Mesenteric fat pad (tissue), 1 donor: ENCODE measurements at places on chromosomes 5 and 9. TPM values are rescaled to one million over a fixed set of nuclear protein-coding genes. Genes with fewer than 3 reads are reported as not detected.
A peak's percentile ranks its signal among the peaks of the same experiment; 100 is the strongest.

GRCh38 chr5:136108180-136108611 is 24.4 kb upstream of the SMAD5 start:
- no peak for DNase-seq

DNA sequence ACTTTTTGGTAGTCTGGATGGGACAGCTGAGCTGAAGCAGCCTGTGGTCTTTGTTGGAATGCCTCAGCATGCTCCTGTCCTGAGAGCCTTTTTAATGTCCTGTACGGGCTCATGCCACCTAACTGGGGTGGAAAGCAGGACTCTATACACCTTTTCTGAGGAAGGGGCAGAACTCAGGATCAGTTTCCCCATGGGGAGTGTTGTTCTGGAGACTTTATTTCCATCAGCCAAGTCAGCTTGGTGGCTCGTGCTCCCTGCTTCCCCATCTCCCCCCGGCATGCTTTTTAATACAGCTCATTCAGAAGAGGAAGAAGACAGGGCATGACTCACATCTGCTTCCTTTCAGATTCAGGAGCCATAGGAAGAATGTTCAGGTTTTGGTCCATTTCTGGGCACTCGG is 5.1 kb upstream of the SEPTIN8 start:
- peak; percentile 51 for DNase-seq

DNA sequence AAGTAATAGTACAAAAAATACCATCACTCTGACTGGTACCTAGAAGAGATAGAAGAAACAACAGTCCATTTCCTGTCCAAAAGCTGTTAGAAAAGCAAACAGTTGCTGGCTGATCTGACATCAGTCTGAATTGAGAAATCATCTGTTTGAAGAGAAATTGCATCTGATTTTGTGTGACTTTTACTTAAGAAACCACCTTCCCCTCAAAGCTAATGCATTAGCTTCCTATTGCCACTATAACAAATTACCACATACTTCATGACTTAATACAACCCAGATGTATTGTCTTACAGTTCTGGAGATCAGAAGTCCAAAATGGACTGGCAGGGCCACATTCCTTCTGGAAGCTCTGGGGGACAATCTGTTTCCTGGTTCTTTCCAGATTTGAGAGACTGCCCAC is 385.9 kb upstream of the TLE4 start:
- no peak for DNase-seq

DNA sequence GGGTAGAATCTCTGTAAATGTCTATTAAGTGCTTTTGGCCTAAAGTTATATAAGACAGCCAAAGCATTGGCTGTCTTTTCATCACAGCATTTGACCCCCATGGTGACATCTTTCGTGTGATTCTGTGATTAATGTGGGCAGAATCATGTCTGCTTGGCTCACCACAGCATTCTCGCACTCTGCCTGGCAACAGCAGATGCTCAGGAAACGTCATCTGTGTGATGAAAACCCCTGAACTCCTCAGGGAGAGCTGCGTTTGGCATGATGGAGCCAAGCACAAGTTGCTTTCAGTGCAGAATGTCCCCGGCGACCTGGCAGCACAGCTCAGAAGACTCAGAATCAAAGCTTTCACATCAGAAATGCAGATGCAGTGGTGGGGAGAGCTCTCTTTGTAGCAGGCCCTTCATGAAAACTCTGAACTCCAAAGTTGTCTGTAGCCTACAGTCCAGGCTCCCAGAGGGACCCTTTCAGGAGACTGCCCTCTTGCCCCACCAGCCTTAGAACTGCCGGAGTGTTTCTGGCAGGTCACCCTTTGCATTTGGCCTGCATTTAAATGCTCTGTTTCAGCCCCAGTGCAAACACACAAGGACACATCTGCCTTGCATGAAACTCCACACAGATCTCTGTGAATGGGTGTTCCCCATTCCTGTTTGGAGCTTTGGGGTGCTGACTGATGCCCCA is 155.6 kb upstream of the PANK3 start:
- DNase-seq = no peak

SPINK4 gene
- not detected for total RNA-seq

GRCh38 chr5:11427569-11427968 is 476.7 kb downstream of the CTNND2 start:
- DNase-seq = no peak

DNA sequence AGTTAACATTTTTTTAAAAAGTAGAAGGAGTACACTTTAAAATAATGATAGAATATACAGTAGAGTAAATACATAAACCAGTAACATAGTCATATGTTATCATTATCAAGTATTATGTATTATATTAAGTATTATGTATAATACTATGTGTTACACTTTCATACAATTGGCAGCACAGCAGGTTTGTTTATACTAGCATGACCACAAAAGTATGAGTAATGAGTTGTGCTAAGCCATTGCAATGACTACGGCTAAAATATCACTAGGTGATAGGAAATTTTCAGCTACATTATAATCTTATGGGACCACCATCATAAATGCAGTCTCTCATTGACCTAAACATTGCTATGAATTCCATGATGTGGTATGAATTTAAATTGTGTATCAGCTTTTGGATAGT is 506.0 kb downstream of the HTR1A start:
- DNase-seq = no peak

DNA sequence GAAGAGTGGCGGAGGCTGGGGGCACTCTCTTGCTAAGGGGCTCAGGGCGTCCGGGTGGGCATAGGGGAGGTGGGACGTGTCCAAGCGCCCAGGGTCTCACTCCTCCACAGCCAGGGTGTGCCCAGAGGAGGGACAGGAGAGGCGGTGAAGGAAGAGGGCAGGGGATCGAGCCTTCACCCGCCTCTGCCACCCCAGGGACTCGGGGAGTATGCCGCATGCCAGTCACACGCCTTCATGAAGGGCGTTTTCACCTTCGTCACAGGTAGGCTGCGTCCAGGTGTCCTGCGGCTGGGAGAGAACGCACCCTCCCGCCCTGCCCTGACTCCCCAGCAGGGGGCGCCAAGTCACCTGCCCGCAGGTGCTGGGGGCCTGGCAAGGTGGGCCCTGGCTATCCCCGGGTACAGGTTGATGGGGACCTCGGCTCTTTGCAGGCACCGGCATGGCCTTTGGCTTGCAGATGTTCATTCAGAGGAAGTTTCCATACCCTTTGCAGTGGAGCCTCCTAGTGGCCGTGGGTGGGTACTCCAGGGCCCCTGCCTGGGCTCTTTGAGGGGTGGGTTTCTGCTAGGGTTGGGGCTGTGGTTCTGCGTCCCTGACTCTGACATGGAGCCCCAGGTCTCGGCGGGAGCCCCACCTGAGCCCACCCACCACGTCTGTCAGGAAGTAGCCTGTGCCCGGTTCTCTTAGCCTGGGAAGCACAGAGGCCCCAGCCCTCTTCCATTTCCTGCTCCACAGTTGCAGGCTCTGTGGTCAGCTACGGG is 552 bp downstream of the TMEM141 start:
- no peak for DNase-seq
